Stimulated activated CD8-positive, alpha-beta memory T cell treated with anti-CD3 and anti-CD28 coated beads, Interleukin-4, amount 100 ng/mL, for 1 hour (primary cell): ENCODE measurements at places on chromosomes 1 and 21.
A peak's percentile ranks its signal among the peaks of the same experiment; 100 is the strongest.

GRCh38 chr21:26140164-26140579 is 30.4 kb downstream of the APP start:
- no peak for DNase-seq

GRCh38 chr1:116127848-116128540 is 16.8 kb downstream of the MAB21L3 start:
- DNase-seq: no peak

GRCh38 chr1:204640578-204640977 is 45.0 kb downstream of the LRRN2 start:
- no peak for DNase-seq

DNA sequence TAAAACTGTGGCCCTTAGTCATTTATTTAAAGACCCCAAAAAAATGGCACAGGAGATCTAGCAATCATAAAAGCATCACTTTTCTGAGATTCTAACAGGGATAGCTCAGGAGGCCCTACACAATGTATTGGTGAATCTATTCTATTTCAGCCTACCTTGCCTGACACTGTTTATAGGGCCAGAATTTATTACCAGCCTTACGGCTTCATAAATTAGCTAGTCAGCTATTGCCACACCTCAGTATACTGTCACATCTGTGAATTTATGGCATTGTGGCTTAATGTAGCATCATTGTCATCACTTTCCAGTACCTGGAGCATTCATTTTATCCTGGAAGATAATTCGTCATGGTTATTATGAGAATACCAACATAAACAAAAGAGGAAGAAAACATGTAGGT is 121.2 kb upstream of the ERG start:
- DNase-seq: no peak

GRCh38 chr21:45357436-45358260 is 47.3 kb upstream of the COL18A1 start:
- no peak for DNase-seq

DNA sequence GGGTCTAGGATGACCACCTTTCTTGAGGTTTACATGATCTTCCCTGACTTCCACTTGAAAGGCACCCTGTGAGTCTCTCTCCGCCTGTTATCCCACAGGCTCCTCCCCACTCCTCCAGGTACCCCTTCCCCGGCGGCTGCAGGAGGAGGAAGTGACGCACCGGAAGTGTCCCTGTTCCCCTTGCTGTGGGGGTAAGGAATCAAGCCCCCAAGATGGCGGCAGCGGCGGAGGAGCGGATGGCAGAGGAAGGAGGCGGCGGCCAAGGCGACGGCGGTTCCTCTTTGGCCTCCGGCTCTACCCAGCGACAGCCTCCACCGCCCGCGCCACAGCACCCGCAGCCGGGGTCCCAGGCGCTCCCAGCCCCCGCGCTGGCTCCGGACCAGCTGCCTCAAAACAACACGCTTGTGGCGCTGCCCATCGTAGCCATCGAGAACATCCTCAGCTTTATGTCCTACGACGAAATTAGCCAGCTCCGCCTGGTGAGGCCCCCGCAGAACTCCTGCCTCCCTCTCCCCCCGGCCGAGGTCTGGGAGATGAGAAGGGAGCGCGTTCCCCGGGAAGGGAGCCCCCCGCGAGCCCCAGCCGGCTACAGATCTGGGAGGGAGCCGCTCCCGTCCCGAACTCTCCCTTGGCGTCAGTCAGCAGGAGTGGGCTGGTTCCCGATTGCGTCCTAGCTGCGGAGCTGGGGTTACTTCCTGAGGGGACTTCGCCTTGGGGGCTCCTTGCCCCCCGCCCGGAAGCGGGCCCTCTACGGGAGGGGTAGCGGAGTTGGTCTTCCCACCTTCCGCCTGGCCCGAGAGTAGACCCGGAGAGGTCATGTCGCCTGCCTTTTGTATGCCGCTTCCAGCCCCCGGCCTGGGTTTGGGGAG is at the start of gene FBXO28:
TSS of gene FBXO28 (plus strand) at position 194 of the 869 bp plus-strand sequence. CDS start at position 213, 19 bp downstream.
- peak; percentile 90 for DNase-seq

GRCh38 chr1:159228554-159228953 is 23.9 kb downstream of the ACKR1 start:
- DNase-seq: no peak

GRCh38 chr1:38418195-38419030 is 371.8 kb upstream of the POU3F1 start:
- no peak for DNase-seq

DNA sequence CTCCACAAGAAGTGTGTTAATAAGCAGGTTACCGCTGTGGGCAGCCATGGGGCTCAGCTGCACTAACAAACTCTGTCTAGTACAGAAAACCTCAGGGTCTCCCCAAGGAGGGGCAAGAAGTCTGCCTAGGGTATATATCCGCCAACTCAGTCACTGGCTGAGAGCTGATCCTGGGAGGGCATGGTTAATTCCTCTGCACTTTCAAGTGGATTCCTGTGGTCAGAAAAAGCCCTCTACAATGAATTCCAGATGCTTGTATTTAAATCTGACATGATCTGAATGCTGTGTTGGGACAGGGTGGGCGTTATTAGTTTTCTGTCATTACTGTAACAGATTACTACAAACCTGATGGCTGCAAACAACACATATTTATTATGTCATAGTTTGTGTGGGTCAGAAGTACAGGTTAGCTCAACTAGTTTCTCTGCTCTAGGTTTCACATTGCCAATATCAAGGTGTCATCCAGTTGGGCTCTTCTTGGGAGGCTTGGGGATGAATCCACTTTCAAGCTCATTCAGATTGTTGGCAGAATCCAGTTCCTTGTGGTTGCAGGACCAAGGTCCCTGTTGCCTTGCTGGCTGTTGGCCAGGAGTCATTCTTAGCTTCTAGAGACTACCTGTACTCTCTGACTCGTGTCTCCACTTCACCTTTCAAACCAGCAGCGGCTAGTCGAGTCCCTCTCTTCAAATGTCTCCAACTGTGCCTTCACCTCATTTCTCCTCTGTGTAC is 8.0 kb upstream of the SELE start:
- DNase-seq: no peak

- DNase-seq: no peak
Measured at GRCh38 chr1:53693339-53693738, 45.6 kb downstream of the GLIS1 start.

GRCh38 chr21:25054689-25055088 is 552.6 kb downstream of the MRPL39 start:
- no peak for DNase-seq
